ENCODE measurements at places on chromosomes 3 and 15. TPM values are rescaled to one million over a fixed set of nuclear protein-coding genes. Genes with fewer than 3 reads are reported as not detected.

GRCh38 chr15:68410466-68411342, 21.3 kb downstream of the ITGA11 start:
- no peaks in the 10 kb centered on the region for H3K27me3 ChIP-seq
- H3K4me1 ChIP-seq = no peaks in the 10 kb centered on the region
- no peaks in the 10 kb centered on the region for H3K36me3 ChIP-seq
- H3K4me3 ChIP-seq = no peak overlapping the region
- H3K27ac ChIP-seq = no peak overlapping the region

SCG3 gene
- total RNA-seq = 8.1 TPM

DNA sequence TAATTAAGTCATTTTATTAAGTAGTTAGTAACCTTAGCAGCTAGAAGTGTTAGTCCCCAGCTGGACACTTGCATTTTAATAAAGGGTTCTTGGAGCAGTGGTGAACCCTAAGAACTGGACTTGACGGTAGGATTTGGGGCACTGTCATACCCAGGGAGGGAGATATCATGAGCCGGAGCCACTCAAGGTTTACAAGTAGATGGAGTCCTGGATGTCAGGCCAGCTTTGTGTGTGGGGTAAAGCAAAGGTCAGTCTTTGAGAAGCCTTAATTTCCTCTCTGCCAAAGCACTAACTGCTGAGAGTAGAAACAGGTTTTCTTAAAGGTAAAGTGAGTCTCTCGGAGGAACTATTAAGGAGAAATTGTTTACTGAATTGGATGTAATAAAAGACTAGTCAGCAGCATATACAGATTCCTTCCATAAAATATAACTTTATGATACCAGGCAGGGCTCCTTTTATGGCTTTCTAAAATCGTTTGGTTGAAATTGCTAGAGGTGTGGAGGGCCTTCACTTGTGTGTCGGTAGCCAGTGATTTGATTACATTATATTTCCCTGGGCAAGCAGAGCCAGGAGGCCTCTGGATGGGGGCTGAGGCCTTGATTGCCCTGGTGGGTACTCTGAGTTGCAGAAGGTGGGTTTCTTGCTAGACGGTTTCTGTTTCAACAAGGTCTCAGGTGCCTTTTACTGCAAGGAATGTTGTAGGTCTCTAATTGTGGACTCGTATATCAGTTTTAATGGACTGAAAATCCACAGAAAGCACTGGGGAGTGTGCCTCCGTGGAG, 23.1 kb downstream of the SQOR start:
- no peak overlapping the region for H3K4me3 ChIP-seq
- no peaks in the 10 kb centered on the region for H3K27me3 ChIP-seq
- no peaks in the 10 kb centered on the region for H3K36me3 ChIP-seq
- H3K27ac ChIP-seq = no peak overlapping the region
- peaks cover 25% of the 10 kb centered on the region for H3K4me1 ChIP-seq

GRCh38 chr15:36325206-36325605, 254.2 kb upstream of the CDIN1 start:
- no peak for DNase-seq
- H3K4me3 ChIP-seq = no peak overlapping the region
- H3K4me1 ChIP-seq = no peaks in the 10 kb centered on the region
- no peak overlapping the region for H3K27ac ChIP-seq
- no peaks in the 10 kb centered on the region for H3K36me3 ChIP-seq

SRGAP3 gene
- 58.4 TPM for total RNA-seq

STAC gene
- 0.93 TPM for total RNA-seq

CIDEC gene
- not detected for total RNA-seq

- H3K4me3 ChIP-seq = no peak overlapping the region
- no peaks in the 10 kb centered on the region for H3K4me1 ChIP-seq
- DNase-seq = no peak
- peaks cover 12% of the 10 kb centered on the region for H3K27me3 ChIP-seq
Observed at GRCh38 chr15:62209821-62210220, 44.7 kb upstream of the C2CD4B start.

GRCh38 chr3:175294793-175295192, 435.7 kb downstream of the NAALADL2 start:
- no peak for DNase-seq
- H3K4me1 ChIP-seq = no peaks in the 10 kb centered on the region
- H3K36me3 ChIP-seq = no peaks in the 10 kb centered on the region
- no peaks in the 10 kb centered on the region for H3K27me3 ChIP-seq
- H3K4me3 ChIP-seq = no peak overlapping the region

GRCh38 chr15:72033285-72033684, 84.7 kb downstream of the MYO9A start:
- no peak overlapping the region for H3K27ac ChIP-seq
- DNase-seq = no peak
- no peak overlapping the region for H3K4me3 ChIP-seq
- no peaks in the 10 kb centered on the region for H3K4me1 ChIP-seq

TCTA gene
- total RNA-seq = 9.6 TPM

- no peak for DNase-seq
- H3K4me3 ChIP-seq = no peak overlapping the region
- no peaks in the 10 kb centered on the region for H3K27me3 ChIP-seq
- no peaks in the 10 kb centered on the region for H3K4me1 ChIP-seq
- H3K27ac ChIP-seq = no peak overlapping the region
- no peaks in the 10 kb centered on the region for H3K36me3 ChIP-seq
Observed at GRCh38 chr3:13152826-13153710, 79.8 kb upstream of the IQSEC1 start.

- peak overlapping the region; percentile 97 for H3K4me3 ChIP-seq
- H3K36me3 ChIP-seq = no peaks in the 10 kb centered on the region
- DNase-seq = no peak
- H3K27ac ChIP-seq = peak overlapping the region; percentile 97
- H3K27me3 ChIP-seq = no peaks in the 10 kb centered on the region
- peaks cover 31% of the 10 kb centered on the region for H3K4me1 ChIP-seq
Observed at GRCh38 chr3:32392536-32393302, 1.1 kb downstream of the CMTM7 start.

CCR3 gene
- not detected for total RNA-seq

KLHL6 gene
- 0.11 TPM for total RNA-seq

DNA sequence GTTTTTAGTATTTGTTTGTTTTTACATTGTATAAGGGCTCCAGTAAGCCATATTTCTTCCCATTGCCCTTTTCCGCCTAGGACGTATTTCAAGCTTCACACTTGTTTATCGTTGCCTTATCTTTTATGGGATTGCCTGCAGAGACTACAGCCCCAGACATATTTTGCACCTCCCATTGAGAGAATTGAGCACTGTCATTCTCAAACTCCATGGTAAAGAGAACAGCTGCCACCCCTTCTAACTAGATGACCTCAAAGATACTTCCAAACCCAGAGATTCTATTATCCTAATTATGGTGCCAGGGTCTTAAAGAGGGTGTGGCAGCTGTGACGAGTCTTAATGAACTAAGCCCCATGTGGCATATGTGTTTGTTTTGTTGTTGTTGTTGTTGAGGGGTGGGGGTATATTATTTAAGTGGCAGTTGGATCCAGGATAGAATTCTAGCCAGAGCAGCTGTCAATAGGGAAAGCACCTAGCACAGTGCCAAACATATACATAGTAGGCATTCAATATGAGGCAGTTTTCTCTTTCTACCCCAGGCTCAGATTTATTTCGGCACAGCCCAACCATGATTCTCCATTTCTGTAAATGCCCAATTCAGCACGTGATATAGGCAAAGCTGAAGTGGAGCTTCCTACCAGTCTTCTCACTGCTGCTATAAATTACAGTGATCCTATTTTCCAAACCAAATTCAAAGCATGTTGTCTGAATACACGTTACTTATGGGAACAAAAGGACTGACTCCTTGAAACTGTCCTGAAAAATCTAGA, 932 bp upstream of the TP53BP1 start:
- H3K4me3 ChIP-seq = peak overlapping the region; percentile 99
- peak overlapping the region; percentile 99 for H3K27ac ChIP-seq
- H3K4me1 ChIP-seq = peaks cover 36% of the 10 kb centered on the region
- no peaks in the 10 kb centered on the region for H3K27me3 ChIP-seq
- peaks cover 9% of the 10 kb centered on the region for H3K36me3 ChIP-seq

DNA sequence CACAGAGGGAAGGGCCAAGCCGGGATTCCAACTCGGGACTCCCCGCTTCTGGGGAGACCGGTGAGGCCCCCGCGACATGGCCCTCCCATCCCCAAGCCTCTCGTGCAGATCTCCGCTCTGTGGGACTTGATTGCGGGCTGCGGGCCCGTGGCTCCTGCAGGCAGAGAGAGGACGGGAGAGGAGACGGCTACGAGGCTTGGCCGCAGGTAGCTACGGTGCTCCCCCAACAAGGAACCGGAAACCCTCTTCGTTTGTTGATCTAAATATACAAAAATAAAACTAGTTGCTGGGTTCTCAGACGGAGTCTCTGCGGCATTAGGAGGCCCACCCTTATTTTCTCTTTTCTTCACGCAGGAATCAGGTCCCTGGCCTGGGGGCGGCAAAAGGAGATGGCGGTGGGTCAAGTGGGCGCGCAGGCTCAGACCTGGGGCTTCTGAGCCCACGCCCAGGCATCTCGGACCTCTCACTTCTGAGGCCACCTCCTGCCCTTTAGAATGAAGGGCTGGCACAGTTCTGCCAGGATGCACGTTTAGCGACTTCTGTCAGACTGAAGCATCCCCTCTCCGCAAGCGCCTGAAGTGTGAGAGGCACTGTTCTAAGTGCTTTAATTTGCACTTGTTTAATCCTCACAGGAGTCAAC, 10.9 kb downstream of the GNB5 start:
- DNase-seq = no peak
- peaks cover 44% of the 10 kb centered on the region for H3K27me3 ChIP-seq
- H3K36me3 ChIP-seq = no peaks in the 10 kb centered on the region
- no peak overlapping the region for H3K27ac ChIP-seq
- peaks cover 14% of the 10 kb centered on the region for H3K4me1 ChIP-seq

CPLX3 gene
- not detected for total RNA-seq

DNA sequence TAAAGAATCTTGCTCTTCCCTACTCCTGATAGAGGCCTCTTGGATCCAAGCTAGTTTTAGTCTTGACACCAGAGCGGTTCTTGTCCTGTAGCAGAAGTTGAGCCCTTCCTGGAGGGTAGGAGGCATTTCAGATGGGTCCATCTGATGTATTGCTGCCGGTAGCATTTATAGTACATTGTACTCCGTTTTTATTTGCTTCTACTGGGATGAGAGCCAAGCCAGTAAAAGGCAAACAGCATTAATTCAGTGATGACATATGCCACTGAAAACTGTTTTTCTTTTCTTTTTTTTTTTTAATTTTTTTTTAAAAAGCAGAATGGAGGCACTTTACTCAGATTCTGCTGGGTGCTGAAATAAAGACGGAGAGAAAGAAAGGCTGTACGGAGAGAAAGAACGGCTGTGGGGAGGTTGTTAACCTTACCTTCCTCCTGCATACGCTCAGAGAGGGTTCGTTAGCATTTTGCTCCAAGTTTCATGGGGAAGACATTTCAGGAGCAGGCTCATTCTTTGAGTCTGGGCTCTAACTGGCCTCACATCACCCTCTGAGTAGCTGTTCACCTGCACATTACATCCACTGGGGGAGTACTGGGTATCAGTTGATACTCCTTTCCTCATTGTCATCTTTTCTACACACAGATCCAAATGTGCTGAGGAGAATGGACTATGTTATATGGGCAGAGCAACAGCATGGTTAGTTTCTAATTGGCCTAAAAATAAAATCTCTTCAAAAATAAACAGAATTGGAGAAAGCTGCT, 161.5 kb downstream of the FEZF2 start:
- no peak overlapping the region for H3K4me3 ChIP-seq
- no peaks in the 10 kb centered on the region for H3K36me3 ChIP-seq
- no peaks in the 10 kb centered on the region for H3K27me3 ChIP-seq

TUBGCP5 gene
- total RNA-seq = 28.2 TPM

RPL29 gene
- 1,471 TPM for total RNA-seq

FMN1 gene
- 0.09 TPM for total RNA-seq
